Activated T-helper 1 cell treated with anti-CD3 and anti-CD28 coated beads, Interleukin-2, amount 50 U/mL, for 16 hours (primary cell): ENCODE measurements at places on chromosomes 1 and 21.

GRCh38 chr1:200979574-200980451, 43.7 kb downstream of the KIF21B start:
- peak; percentile 53 for DNase-seq

GRCh38 chr1:85605484-85606413, 25.2 kb downstream of the CCN1 start:
- DNase-seq, result no peak

DNA sequence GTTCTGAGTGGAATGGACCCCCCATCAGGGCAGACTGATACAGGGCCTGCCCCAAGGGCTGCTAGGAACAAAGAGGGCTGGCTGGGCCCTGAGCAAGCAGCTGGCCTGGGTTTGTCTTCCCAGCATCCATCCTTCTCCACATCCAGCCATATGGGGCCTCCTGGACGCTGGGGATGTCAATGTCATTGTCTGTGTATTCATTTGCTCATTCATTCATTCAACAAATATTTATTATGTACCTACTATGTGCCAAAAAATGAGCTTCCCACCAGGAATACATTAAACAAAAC, 15.6 kb upstream of the ECE1 start:
- no peak for DNase-seq

DNA sequence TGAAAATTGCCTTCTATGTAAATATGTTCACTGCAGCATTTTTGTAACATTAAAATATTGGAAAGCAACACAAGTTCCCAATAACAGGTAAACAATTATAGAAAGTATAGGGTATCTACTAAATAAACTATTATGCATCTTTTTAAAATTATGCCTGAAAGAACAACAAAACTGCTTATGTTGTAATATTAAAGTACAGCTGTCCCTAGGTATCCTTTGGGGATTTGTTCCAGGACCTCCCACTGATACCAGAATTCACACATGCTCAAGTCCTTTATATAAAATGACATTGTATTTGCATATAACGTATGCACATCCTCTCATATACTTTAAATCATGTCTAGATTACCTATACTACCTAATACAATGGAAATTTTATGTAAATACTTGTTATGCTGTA, 121.8 kb upstream of the TNFSF4 start:
- DNase-seq, result no peak

DNA sequence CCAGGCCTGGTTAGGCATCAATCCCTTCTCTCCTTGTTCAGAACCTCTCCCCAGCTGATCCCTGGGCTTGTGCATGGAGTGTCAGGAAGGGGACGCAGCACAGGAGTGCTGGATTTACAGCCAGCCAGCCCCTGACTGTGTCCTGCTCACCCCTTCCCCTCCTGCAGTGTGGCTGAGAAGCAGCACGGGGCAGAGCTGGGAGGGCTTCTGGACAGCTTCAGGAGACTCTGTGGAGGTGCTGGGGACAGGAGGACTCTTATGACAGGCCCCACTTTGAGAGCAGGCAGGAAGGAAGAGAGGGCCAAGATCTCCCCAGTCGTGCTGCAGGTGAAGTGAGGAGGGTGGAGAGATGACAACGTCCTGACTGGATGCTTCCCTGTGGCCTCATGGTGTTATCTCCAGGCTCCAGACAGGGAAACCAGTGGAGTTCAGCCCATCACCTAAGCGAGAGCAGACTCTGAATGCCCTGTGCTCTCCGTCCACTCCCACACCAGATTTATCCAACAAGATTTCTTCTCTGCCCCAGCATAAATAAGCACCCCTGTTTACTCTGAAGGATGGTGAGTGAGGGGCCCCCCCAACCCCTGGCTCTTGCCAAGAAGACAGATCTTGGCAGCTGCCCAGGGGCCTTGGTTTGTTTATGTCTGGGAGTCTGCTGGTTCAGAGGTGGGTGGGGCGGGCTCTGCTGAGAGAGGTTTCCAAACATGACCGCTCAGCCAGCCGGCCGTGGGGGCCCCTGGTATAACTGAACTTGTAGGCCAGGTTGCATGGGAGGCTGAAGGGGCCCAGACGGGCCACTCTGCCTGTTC, 21.3 kb downstream of the TMCC2 start:
- DNase-seq, result no peak
